ENCODE measurements at places on chromosomes 2 and 18.

GRCh38 chr2:46135958-46136357, 161.2 kb upstream of the EPAS1 start:
- DNase-seq, result no peak

- DNase-seq, result no peak
Measured at GRCh38 chr2:30978044-30978443, 160.2 kb downstream of the GALNT14 start.

- no peak for DNase-seq
Measured at GRCh38 chr2:98772536-98772935, 41.6 kb upstream of the MGAT4A start.

DNA sequence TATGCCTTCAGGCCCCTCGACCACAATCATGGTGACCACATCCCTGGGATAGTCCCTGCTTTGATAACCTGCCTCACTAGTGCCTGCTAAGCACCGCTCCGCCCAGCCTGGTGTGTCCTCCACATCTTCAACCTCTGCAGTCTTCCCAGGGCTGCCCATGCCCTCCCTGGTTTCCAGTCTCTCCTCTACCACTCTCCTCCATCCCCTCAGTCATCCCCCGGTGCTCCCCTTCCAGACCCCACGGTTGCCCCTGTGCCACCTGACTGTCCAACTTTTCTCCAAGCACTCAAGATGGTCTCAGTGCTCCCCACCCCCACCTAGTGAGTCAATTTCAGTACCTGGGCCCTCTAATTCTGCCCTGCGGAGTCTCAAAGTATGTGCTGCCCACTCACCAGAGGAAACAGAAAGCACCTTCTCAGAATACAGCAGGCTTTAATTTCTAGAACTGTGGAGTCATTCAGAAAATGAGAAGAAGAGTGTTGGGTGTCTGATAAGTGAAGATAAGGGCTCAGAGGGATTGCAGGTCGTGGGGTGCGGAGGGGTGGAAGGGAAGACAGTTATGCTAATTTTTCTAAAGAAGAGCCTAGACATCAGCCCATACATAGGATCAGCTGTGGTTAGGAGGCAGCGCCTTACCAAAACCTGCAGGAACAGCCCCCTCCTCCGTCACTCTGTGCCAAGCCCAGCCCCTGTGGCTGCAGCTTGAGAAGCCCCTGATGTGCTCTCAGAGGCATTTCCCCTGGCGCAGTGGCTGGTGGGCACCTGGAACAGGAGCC, 53.6 kb upstream of the CAB39 start:
- DNase-seq, result no peak

- DNase-seq, result no peak
Measured at GRCh38 chr2:182717416-182717815, 1.4 kb downstream of the DNAJC10 start.

DNA sequence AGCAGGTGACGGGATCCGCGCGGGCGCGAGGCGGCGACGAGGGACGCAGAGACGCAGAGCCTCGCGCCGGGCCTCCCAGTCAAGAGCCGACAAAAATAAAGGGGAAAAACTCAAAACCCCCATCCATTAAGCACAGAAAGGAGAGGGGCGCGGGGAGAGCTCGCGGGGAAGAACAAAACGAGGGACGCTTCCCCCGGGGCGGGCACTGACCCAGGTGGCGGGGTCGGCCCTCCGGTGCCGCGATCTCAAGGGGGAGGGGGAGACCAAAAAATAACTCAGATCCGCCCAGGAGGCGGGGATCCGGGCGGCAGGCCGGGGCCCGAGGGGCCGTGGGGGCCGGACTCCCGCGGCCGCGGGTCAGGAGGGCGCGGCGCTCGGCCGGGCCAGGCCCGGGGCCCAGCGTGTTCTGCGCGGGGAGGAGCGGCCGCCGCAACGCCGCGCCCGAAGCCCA, 597 bp downstream of the RNF103 start:
- no peak for DNase-seq

- no peak for DNase-seq
Measured at GRCh38 chr2:142649581-142649980, 227.9 kb upstream of the KYNU start.

DNA sequence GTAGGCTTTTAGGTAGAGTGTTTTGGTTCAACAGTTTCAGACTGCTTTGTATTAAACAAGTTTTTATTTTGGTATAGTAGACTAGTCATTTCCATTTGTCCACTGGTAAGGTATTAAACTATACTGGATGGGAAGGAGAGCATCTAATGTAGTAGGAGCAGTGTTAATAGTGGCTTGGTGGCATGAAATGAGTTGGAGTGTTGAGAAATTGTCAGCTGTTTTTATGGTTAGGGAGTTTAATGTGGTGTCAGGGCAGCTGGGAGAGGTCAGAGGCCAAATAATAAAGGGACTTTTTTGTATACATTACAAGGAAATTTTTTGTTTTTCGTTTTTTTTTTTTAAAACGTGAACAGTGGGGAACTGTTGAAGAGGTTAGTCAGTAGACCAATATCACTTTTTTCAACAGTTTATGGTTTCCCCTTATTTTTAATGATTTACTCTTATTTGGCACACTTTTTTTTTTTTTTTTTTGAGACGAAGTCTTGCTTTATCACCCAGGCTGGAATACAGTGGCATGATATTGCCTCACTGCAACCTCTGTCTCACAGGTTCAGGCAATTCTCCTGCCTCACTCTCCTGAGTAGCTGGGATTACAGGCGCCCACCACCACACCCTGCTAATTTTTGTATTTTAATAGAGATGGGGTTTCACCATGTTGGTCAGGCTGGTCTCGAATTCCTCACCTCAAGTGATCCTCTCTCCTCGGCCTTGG, 21.2 kb downstream of the ACTR3 start:
- no peak for DNase-seq

DNA sequence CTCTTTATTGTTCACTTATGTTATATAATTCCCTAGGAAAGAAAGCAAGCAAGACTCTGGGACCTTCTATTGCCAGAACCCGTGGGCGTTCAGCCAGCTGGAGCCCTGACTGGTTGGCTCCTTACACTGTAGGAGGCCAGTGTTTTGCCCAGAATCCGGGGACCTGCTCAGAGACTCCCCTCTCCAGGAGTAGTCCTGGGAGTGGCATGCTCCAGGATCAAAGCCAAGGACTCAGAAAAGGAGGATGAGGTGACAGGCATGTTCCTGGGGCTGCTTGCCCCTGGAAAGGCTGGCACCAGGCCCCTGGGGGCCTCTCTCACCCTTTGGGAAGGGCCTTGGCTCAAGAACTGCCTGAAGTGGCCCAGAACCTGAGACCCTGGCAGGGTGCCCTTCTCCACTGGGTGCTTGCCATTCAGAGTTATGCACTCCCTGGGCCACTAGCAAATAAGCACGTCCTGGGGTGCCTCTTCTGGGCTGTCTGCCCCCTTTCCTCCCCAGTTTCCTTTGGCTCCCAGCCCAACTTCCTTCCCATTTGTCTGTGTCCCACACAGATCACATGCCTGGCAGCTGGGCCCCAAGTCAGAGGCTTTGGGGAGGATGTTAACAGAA, 19.6 kb upstream of the KIF3C start:
- DNase-seq, result no peak

DNA sequence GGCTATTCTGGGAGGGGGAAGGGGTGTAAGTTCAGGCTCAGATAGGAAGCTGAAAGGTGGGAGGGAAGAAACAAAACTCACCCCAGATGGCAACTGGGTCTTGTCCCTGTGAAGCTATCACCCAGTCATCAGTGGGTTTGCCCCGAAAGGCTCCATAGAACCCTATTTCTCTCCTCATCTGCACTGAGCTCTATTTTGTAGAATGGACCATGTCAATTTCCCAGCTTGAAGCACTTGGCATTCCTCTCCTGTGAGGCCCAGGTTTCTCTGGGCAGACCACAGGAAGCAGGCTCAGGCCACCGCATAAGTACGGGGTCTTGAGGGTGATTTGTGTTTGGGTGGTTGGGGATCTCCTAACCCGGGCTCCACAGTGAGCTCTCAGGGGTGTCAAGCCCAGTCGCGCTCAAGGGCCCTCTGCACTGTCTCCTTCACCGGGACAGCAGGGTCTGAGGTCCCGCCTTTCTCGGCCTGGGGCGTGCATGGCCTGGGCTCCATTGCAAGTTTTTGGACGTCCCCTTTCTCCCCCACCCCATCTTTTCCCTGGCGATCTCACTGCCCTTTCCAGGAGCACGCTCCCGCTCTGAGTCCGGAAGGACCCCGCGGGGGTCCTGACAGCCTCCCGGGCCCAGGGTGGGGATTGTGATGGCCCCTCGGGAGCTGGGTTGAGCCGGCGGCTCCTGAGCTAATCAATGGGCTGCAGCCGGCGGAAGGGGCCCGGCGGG, 27.3 kb upstream of the NOTO start:
- no peak for DNase-seq

DNA sequence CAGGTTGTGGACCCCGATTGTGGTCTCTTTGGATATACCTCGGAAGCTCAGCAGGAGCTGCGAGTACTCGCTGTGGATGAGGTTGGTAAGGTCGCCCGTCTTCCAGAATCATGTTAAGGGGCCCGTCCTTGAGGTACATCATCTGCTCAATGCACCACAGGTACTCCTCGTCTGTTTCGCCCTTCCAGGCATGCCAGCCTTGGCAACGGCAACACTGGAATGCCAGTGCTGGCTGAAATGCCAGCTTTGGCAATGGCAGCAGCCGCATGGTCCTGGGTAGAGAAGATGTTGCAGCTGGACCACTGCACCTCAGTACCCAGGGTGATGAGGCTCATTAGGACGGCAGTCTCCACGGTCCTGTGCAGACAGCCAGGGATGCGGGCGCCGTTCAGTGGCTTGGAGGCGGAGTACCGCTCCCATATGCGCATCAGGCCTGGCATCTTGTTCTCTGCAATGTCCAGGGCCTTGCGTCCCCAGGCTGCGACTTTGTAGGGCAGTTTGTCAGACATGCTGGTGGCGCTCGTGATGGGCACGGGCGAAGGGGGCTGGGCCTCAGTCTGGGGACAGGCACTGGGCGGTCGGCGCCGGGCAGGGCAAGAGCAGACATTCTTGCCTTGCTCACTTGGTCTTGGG, 122.2 kb upstream of the NXPH2 start:
- no peak for DNase-seq

DNA sequence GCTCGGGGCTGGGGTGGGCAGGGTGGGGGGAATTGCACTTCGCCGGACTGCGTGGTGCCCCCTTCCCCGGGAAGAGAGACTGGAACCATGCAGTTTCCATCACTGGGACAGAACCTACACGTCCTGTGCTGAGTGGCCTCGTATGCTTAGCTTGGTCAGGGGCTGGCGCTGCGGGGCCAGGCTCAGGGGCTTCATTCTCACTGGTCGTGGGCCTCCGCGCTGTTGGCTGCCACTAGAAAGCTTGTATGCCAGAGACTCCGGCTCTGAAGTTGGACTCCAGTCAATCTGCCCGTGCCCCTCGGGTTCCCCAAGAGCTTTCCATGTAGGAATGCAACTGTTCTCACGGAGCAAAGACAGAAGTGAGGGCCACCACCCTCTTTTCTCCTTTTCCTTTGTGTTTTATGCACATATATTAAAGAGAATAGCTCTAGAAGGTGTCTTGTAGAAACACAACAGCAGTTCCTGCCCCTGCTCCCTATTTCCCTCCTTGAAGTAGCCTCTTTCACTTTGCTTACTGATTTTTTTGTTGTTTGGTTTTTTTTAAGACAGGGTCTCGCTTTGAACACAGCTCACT, 64.0 kb upstream of the YWHAQ start:
- DNase-seq, result no peak

GRCh38 chr2:240358821-240359397, 76.6 kb upstream of the GPC1 start:
- DNase-seq, result no peak

DNA sequence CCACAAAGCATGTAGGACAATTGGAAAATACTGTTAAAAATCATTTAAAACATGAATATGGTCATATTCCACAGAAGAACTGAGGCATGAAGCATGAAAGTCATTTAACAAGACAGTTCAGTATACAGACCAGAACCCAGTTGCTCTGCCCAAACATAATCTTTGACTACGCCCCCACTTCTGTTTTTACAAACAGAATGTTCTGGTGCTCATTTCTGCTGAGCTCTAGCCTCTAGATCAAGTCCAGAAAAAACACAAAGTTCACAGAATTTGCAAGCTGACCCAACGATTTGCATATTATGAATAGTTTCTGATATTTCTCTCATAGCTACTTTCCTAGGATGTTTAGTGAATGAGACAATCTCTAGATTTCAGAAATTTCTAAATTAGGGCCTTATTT, 424.9 kb downstream of the PID1 start:
- no peak for DNase-seq

GRCh38 chr2:199850718-199851500, at the start of gene FTCDNL1:
Gene FTCDNL1, minus strand, starts transcription at chr2:199851192. Its CDS starts 2,230 bp downstream, at chr2:199848962.
- peak; percentile 9 for DNase-seq

GRCh38 chr2:75140288-75140687, 59.0 kb downstream of the TACR1 start:
- DNase-seq, result no peak

DNA sequence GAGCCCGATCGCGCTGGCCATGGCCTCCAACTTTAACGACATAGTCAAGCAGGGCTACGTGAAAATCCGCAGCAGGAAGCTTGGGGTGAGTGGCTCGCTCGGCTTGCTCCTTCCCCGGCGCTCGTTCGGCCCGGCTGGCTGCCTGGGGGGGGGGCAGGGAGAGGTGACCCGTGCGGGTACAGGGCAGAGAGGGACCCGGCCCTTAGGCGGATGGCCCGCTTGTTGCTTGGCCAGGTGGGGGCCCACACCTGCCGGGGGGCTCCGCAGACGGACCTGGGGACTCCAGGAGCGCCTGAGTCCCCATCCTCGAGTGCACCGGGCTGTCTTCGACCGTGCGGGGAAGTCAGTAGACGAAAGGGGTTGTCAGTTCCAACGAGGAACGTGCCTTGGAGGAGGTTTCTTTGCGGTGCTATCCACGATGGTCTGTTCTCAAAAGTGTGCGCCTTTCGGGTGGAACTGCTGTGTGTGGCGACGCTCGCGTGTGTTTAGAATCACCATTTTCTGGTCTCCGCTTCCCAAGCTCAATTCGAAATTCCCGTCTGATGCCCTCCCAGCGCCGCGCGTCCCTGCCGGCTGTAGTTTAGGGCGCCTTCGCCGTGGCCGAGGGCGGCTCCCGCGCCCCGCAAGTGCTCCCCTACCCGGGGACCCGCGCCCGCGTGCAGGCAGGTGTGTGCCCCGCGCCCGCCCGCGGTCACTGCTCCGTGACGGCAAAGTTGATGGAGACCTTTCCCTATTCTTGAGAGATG, 711 bp downstream of the DOK6 start:
- no peak for DNase-seq

DNA sequence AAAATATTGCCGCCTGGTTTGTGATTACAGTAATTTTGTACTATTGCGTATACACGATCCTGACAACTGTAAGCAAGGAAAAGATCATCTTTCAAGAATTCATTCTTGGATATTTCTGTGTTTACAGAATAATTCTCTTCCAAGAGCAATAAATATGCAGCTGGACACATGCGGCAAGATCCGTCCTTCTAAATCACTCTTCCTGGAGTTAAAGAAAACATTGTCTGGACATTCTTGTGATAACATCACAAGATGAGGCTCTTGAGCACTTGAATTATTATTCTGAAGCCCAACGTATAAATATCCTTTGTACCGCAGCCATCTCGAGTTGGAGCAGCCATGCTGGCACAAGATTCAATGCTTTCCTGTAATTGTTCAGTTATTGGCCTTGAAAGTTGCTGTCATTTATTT, 9.9 kb downstream of the FHL2 start:
- no peak for DNase-seq

GRCh38 chr2:520663-521340, 156.4 kb downstream of the TMEM18 start:
- no peak for DNase-seq

GRCh38 chr2:13005761-13006335, 289.1 kb downstream of the TRIB2 start:
- no peak for DNase-seq

- DNase-seq, result no peak
Measured at GRCh38 chr18:320155-320554, 52.3 kb upstream of the THOC1 start.
